ENCODE measurements at places on chromosomes 1 and 21.

GRCh38 chr1:45013551-45014209, 1.6 kb downstream of the UROD start:
- no peak for DNase-seq

DNA sequence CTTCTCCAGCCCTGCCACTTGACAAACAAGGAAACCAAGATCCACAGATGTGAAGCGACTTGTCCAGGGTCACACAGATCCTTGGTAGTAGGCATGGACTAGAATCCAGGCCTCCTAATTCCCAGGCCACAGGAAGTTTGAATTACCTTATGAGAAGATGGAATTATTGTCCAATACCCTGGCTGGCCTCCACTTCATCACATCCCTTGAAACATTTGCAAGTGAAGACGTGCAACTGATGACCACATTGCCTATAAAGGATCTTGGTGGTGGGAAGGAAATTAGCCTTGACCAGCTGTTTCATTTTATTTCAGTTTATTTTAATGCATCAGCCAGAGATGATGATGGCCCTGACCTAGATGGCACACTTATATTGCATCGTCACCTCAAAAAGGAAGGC, 165.8 kb upstream of the CAMK1G start:
- no peak for DNase-seq

DNA sequence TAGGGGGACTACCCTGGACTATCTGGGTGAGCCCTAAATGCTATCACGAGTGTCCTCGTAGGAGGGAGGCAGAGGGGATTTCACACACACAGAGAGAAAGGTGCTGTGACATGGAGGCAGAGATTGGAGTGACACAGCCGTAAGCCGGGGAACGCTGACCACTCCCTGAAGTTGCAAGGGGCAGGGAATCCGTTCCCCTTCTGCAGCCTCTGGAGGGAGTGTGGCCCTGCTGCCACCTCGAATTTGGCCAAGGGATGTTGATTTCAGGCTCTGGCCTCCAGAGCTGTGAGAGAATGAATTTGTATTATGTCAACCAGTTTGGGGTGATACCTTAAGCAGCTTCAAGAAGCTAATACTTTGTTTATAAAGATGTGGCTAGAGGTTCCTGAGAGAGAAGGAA, 137.7 kb downstream of the ACTL8 start:
- no peak for DNase-seq

DNA sequence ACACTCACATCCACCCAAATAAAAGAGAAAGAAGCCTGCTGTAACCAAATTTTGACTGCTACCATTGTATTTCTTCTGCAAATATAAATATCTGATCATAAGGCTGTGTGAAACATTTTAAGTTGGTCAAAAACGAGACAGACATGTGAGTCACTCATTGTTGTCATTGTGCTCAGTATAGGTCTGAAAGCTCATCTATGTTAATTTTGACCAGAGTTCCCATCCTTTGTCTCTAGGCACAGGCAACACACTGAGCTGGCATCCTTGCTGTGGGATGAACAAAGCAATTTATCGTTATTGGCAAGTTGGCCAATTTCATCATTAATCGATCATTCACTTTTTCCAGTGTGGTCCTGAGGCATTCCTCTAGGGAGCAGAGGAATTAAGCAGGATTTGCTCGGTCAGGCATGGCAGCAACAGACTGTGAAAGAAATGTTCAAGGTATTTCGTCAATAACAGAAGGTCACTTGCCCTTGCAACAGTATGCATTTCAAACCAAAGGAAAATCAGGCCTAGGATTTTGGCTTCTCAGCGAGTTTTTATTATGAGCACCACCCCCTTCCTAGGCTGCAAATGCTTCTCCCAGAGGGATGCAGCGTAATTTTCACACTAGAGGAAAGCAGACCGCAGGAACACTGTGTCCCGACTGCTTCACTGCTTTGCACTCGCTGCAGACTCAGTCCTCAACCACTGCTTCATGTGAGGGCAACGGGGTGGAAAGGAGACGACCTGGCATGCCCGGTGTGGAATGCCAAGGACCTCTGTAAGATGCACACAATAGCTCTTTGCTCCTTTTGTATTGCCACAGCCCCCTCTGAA, 87.9 kb upstream of the SMYD2 start:
- no peak for DNase-seq

DNA sequence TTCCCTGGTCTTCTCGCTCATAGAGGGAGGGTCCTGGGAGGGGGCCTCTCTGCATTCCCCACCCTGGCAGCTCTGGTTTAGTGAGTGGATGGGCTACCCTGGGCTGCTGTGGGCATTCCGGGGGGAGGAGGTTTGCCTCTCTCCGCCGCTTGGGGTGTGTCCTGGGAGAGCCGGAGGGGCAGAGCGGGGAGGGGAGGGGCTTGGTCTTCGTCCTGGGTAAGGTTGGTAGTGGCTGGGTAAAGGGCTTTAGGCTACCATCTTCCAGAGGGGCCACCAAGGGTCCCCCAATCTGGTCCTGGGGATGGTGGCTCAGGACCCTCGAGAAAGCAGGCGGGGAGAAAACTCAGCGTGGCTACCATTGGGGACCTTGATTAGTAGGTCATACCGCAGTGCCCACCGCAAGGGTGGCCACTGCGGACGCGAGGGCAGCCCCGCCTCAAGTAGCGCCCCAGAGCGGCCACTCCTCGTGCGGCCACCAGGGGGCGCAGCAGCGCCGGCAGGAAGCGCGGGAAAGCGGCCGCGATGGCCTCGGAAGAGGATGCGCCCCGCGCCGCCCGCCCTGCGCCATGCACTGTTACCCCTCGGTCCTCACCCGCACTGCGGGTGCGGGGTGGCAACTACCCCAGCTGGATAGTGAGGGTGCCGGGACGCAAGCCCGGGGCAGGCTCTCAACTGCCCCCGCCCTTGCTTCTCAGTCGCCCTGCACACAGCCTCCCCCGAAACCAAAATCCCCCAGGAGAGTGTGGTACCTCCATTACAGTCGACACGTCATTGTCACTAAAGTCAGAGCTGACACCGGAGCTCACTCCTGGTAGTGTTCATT, 44.1 kb upstream of the SLC25A33 start:
- peak; percentile 28 for DNase-seq

GRCh38 chr1:212208978-212209644, 76.1 kb upstream of the PPP2R5A start:
- no peak for DNase-seq

- DNase-seq, result no peak
Observed at GRCh38 chr1:230938924-230939368, 39.7 kb downstream of the TTC13 start.

GRCh38 chr1:76136894-76137293, 62.3 kb downstream of the ST6GALNAC3 start:
- DNase-seq, result no peak

DNA sequence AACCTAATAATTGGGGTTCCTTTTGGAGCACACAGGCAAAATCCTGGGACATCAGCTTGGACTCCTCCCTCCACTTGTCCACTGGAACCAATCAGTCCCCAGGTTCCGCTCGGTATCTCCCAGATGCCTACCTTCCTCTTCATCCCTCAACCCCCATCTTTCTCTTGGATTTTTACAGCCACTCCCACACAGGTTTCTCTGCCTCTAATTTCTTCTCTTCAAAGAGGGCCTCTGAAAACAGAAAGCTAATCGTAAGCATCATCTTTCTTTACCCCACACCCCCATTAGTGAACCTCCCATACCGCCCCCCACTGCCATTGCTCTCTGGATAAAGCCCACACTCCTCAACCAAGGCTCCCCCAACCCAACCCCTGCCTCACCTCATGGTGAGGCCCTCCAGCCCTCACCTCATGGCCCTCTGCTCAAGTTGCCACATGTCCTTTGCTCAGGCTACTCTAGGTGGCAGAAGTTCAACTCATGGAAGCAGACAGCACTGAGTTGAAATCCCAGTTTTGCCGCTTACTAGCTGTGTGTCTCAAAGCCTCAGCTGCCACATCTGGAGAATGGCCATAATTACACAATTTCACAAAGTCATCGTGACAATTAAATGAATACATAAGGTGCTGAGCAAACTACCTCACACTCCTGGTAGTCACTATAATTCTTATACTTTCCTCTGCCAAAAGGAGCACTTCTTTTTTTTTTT, 18.1 kb upstream of the WASF2 start:
- DNase-seq, result no peak

GRCh38 chr1:2134621-2135307, 59.8 kb downstream of the FAAP20 start:
- no peak for DNase-seq

GRCh38 chr1:55272994-55273393, 57.8 kb upstream of the USP24 start:
- DNase-seq, result no peak

DNA sequence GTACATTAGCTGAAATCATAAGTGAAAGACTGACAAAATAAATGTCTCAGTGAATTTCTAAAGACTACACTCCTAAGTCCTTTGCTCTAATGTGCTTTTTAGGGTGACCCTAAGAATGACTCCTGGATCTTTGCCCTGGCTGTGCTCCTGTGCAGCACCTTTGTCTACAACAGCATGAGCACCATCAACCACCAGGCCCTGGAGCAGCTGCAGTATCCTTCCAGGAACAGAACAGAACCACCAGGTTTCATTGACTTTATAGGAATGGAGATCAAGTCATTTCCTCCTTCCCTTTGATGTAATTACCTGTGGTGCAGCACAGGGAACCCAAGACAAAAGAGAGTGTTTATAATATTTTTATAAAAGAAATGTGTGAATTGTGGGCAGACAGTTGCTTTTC, 14.1 kb downstream of the GBP6 start:
- DNase-seq, result no peak

DNA sequence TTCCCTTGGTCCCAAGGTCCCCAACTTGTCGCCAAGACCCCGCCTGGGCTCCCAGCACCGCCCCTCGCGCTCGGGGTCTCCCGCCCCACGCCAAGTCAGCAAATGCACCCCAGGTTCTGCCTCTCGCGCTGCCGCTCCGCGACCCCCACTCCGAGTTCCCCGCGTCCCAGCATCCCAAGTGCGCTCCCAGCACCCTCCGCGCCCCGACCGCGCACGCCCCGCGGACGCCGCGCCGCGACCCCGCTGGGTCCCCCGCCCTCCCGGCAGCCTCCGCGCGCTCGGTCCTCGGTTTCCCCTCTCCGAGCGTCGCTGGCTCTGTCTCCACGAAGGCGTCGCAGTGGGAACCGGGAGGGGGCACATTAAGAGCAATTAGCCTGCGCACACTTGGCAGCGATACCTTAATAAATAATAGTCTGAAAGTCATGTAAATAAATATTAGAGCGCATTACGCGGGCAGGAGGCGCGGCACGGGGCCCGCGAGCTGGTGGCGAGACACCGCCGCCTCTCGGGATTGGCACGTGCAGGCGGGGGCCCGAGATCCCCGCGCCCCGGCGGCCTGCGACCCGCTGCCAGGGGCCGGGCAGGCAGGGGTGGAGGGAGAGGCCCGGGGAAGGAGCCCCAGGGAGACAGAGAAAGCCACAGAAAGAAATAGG, 75.9 kb downstream of the VWA5B1 start:
- DNase-seq, result no peak

DNA sequence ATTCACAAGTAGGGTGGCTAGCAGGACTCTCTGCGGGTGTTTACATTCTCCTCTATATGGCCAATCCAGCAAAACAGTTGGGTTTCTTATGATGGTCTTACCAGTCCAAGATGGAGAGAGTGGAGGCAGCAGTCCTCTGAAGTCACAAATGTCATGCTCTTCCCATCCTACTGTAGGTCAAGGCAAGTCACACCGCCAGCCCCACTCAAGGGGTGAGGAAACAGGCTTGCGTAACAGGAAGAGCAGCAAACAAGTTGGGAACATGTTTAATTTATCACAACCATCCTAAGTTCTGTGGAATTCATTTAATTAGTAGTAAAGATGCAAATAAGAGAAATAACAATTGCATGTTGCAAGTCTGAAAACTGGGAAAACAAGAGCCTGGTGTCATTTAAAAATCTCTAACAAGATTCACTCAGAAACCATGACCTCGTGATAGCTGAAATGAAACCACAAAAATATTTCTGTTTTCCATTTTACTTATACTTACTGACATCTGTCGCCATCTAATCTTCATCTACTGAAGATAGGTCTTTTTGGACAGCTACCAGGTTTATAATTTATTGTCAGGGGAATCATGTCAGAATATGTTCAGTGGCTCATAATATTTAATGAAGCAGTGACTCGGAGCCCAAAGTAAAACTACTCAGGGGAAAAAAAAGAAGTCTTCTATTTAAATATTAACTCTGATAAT, 349.1 kb upstream of the FMN2 start:
- DNase-seq, result peak; percentile 49

DNA sequence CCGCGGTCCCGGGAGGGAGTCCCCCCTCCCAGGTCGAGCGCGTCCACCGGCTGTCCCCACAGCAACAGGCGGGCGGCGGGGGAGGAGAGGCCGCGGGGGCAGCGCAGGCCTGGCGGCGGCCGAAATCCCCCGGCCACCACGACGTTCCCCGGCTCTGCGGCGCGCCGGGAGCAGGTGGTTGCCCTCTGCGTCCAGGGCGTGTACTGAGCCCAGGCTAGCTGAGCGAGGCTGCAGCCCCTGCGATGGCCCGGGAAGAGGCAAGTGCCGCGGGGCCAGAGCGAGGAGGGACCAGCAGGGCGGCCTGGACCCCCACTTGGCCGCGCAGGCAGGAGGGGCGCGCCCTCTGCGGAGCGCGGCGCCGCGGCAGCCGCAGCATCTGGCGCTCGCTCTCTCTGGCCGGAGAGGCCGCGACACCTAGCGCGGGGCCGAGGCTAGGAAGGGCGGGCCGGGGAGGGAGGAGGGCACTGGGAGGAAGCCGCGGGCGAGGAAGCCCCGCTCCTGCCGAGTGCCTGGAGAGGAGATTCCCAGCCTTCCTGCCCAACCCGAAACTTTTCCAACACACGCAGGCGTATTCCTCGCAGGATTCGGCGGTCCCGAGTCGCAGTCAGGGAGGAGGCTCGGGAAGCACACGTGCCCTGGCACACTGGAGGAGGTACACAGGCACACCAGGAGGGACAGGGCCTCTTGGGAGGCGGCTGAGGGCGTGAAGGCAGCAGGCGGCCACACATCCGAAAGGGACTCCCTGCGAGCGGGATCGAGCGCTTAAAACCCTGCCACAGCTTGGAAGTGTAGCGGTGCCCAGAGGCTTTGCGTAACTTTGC, 4.9 kb upstream of the PROX1 start:
- no peak for DNase-seq

- no peak for DNase-seq
Observed at GRCh38 chr21:44599264-44600029, 950 bp upstream of the KRTAP10-7 start.

GRCh38 chr1:43258370-43258769, 11.4 kb upstream of the TMEM125 start:
- no peak for DNase-seq

GRCh38 chr1:241356187-241356518, 852 bp downstream of the RGS7 start:
- no peak for DNase-seq

DNA sequence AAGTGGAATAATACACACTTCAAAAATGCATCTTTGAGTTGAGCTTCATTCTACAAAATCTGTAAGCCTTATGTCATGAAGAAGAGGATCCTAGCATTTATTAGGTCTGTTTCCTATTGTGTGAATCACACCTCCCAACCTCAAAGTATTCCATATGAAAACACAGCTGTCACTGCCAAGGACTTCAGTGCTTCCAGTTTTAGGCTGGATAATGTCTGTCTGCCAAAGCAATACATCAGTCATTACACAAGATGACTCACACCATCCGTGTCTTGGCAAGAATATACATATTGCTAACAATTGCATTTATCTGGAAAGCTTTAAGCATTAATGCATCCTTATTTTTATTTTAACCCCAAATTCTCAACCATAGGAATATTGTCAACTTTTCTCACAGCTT, 125.7 kb upstream of the TMPRSS15 start:
- peak; percentile 98 for DNase-seq

Measured in fibroblast of skin of abdomen (primary cell).